ENCODE measurements at places on chromosomes 5 and 9.
A peak's percentile ranks its signal among the peaks of the same experiment; 100 is the strongest.

- no peak for DNase-seq
These were observed 154.6 kb upstream of the GNA14 start for GRCh38 chr9:77802515-77803293.

DNA sequence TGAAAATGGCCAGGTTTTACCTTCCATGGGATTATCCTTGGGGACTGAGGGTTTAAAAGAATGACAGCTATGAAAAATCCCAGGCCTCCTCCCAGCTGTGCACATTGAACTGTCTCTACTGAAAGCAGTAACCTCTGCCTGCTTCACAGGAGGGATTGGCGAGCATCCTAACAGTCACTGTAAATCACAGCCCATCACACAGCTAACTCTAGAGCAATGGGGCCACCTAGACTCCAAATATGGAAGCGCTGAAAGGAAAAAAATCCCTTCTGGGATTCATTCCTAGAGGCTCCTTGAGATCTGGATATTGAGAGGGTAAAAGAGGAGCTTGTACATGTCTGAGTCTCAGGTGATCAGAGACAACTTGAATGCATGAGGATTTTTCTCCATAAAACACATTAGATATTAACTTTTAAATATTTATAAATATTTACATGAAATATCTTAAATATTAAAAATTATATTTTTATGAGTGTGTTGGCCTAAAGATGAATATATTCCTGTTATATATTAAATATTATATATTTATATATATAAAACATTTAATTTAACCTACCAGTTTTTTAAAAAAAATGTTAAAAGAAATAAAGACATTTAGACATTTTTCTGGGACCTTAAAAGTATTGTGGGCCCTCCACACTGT lies 133.8 kb upstream of the SLC24A2 start:
- DNase-seq, result peak; percentile 49

DNA sequence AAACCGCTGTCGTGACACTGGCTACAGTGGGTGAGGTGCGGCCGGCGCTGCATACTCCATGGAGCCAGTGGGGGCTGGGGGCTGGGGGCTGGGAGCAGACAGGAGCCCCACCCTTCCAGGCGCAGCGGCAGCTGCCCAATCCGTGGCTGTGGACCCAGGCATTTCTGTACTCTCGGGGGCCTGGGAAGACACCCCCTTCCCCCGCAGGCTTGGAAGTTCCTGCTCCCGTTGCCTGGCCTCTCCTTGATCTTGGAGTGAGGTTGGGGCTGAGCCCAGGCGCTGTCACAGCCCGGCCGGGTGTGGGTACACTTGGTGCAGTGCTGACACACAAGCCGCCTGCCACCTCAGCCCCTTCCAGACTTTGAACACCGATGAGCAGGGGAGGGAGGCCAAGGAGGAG lies 27.7 kb upstream of the GGTA1 start:
- DNase-seq, result no peak

DNA sequence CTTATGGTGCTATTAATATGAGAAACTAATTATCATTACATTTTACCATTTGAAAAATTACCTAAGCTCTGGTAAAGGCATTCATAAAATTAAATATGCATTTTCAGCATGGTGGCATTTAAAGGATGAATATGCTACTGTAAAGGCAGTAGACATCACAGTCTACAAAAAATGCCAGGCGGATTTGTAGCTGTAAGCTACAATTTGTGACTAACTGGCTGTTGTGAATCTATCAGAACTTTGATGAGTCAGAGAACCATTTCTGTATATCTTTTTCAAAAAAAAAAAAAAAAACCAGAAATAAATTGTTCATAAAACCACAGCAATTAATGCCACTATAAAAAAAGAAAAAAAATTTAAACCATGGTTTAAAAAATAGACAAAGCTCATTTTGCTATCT lies 186.3 kb downstream of the NFIB start:
- no peak for DNase-seq

- DNase-seq, result no peak
These were observed 20.1 kb downstream of the FIBCD1 start for GRCh38 chr9:130918826-130919558.

GRCh38 chr9:7095058-7095457 lies 337.3 kb downstream of the KDM4C start:
- DNase-seq, result no peak

GRCh38 chr9:69168709-69169217 lies 5.3 kb upstream of the TJP2 start:
- no peak for DNase-seq

DNA sequence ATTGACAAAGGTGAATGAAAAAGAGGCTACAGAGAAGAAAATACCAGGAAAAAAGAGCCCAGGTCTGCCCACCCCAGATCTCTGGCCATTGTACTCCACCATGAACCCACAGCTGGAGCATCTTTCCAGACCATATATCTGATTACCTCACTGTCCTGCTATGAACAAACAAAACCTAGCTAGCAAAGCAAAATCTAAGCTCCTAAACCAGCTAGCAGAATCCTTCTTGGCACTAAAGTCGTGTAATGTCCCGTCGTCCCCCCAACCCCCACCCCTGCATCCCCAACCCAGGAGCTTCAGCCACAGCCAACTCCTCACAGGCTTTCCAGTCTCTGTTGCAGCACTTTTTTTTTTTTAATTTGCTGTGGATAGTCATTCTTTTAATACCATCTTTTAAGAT lies 2.5 kb downstream of the C1QTNF3 start:
- DNase-seq, result no peak

- DNase-seq, result no peak
These were observed 171.4 kb downstream of the MCTP1 start for GRCh38 chr5:95113489-95113888.

GRCh38 chr5:28914297-28914696 lies 1875.9 kb upstream of the CDH9 start:
- DNase-seq, result no peak

GRCh38 chr5:90015584-90016018 lies 394.0 kb downstream of the CETN3 start:
- DNase-seq, result no peak

GRCh38 chr9:129886226-129887174 lies 51.2 kb downstream of the USP20 start:
- no peak for DNase-seq

All from mesothelial cell of epicardium (in vitro differentiated cells).